ENCODE measurements at places on chromosomes 7 and 10.
A peak's percentile ranks its signal among the peaks of the same experiment; 100 is the strongest.

DNA sequence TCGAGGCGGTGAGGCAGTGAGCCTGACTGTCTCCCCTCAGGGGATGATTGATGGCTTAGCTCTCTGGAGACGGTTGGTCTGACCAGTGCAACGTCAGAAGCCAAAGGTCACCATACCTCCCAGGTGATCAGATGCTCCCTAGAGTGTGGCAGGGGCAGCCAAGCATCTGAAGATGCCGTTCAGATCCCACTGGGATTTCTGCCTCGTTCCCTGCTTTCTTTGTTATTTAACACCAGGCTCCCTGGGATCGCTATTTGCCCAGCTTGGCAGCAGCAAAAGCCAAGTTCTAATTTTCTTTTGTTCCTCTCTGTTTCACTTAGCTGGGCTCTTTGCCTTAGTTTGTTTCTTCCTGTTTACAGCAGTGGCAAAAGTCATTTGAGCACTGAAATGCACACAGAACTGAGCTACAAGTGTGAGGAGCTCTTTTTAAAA lies 53.5 kb upstream of the SVIL start:
- DNase-seq, result peak; percentile 95

DNA sequence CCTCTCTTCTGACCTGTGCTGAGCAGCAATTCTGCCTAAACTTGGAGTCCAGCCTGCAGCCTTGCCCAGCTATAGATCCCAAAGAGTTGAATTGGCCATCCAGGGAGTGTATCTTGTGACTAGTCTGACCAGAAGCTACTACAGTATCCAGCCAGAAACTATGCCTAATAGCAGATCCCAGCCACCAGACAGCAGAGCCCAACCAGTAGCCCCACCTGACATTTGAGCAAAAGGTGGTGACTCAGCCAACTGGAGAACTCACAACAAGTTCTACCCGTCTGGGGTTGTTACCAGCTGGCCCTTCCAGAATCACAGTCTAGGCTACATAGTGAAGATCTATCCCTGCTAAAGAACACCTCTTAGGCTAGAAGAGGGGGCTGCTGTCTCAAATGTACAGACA lies 315.0 kb downstream of the CRPPA start:
- no peak for DNase-seq

GRCh38 chr7:125934955-125935354 lies 1005.3 kb upstream of the POT1 start:
- DNase-seq, result no peak

- peak; percentile 70 for DNase-seq
Measured at GRCh38 chr10:32938554-32939061, 19.4 kb downstream of the ITGB1 start.

GRCh38 chr7:86942995-86943394 lies 116.5 kb downstream of the ELAPOR2 start:
- DNase-seq, result no peak

DNA sequence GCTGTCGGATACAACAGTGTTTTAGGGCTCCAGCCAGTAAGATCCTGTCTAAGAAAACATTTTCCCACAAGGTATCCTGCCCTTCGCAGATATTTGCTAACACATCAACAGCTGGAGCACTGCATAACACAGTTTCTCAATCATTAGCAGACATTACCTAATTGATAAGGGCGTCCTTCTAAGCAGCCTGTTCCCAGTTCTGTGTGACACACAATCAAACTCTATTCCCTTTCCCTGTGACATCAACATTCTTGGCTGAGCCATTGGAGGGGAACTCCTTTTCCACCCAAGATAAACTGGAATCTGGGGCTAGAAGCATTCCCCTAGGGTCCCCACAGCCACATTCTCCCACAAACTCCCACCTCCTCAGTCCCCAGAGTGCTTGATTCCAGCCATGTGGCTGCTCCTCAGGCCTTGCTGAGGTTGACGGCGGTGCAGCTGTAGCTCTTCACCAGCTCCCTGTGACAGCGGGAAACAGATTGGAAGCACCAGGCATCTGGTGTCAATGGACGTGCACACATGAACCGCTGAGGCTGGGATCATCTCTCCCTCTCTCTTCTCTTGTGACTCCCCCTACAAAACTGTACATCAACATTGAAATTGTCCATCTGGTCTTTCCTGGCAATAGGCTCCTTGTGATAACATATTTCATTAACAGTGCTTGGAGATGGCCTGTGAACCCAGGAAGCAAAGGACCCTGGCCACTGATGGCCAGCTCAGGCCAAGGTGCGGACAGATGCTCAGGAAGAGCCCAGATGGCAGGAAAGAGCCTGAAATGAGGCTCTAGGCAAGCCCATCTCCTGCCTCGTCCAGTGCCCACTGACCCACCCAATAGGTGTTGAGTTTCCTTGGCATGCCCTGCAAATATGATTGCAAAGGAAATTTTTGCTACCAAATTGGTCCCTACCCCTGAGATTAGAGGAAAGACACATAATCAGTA lies 131.1 kb upstream of the TBX20 start:
- no peak for DNase-seq

Data from NCI-H69 (cell line).